ENCODE measurements at places on chromosomes 7 and 10.

DNA sequence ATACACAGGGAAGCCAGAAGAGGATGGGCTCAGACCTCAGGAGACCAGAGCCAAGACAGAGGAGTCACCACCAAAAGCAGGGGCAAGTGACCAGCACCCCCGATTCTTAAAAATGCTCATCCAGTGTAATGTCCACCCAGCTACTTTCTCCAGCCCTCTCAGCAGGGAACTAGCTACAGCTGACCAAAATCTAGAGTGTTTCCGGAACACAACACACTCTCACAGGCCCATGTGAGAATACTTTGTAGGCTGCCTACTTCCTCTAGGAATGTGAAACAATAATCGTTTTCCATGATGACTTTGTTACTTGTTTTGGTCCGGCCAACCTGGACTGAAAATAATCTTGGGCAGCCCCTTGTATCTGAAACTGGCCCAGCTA, 14.5 kb downstream of the PSAP start:
- no peak for DNase-seq

- DNase-seq: no peak
These were observed 45.4 kb downstream of the CDK6 start for GRCh38 chr7:92790992-92791391.

DNA sequence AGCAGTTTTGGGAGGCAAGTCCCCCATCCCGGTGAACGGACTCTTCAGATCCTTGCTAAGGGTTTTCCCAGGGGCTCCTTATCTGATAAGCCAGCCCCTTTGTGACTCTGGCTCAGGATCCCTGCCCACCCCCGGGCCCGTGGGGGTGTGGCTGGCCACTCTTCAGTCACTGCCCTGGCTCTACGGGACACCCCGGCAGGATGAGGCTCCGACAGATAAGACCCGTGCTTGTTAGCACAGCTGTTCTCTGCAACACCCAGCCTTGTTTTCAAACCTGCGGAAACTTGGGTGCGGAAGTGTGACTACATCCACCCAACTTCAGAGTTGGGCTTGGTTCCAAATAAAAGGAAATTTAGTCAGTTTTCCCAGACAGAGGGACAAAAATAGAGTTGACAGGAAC, 66.7 kb upstream of the PODXL start:
- DNase-seq: no peak

DNA sequence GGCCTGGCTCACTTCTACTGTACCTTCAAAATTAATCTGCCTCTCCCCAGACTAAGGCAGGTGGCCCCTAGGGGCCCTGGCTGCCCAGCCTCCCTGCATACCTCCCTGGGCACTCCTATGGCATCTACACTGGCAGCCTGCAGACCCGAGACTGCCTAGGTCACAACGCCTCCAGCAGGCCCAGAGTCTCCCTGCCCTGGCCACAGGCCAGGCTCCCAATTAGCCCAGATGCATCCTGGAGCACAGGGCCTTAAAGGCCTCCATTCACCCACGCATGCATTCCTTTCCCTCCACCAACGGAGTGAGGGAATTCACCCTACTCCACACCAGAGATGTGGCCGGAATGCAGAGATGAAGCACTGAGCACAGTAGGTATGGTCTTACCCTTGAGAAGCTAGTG, 1.9 kb downstream of the CHAT start:
- peak; percentile 11 for DNase-seq

GRCh38 chr7:120714945-120715344, 143.0 kb downstream of the TSPAN12 start:
- DNase-seq: no peak

DNA sequence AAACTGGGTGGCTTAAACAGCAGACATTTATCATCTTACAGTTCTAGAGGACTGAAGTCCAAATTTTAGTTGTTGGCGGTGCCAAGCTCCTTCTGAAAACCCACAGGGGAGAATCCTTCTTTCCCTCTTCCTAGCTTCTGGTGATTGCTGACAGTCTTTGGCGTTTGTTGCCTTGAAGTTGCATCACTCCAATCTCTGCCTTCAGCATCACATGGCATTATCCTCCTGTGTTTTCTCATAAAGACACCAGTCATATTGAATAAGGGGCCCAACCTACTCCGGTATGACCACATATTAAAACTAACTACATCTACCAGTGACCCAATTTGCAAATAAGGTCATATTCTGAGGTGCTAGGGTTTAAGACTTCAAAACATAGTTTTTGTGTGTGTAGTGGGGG, 472.1 kb upstream of the IGFBP3 start:
- DNase-seq: no peak

GRCh38 chr10:132684164-132684891, 101.6 kb downstream of the NKX6-2 start:
- DNase-seq: peak; percentile 39

- DNase-seq: no peak
These were observed 165.8 kb downstream of the CFTR start for GRCh38 chr7:117645481-117646165.

DNA sequence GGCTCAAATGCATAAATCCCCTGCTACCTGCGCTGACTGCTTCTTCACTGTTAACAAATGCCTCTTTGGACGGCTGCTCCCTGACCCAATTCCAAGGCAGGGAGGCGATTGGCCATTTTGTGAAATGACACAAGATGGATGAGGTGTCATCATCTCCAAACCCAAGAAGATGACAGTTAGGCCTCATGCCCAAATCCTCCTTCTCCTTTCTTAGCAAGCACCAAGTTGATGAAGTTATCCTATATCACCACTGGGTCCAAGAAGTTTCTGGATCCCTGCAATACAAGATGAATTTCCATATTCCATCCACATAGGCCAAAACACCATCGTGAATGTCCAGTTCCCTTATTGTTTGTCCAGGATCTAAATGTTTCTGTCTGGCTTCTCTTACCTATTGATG, 98.5 kb upstream of the RAB11FIP2 start:
- no peak for DNase-seq

DNA sequence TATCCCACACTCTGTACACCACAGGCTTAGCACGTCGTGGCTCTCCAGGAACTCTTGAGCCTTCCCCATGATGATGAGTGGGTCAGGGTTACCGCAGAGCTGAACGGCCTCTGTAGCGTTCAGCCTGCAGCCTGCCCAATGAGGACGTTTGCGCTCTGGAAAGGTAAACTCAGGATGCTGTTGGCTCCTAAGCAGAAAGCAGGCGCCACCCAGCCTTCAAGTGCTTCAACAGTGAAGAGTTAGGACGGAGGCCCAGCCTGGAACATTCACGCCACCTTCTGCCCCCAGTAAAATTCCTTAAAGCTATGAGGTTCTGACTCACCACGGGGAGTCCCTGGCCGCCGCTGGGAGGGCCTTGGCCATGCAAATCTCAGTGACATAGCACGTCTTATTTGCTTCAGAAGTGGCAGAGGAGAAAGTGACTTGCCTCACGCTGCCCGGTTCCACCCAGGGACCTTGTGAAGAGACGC, 161.5 kb upstream of the SH2B2 start:
- no peak for DNase-seq

- no peak for DNase-seq
These were observed 338.0 kb upstream of the ZMIZ1 start for GRCh38 chr10:78730754-78731153.

DNA sequence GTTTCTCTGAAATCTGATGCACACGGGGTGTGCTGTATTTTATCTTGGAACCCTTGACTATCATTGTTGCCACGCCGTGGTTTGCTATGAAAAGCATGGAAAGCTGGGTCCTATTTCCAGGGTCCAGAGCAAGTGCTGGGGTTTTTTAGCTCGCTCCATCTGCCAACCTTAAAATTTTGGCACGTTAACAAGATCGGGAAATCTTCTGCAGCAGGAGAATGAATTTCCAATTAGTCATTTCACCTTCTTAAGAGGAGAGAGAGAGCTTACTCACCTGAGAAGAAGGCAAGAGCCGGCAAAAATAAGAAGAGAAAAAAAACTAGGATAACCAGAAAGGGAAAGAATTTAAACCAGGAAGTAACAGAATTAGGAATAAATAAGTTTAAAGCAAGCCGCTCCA, 223.6 kb upstream of the CELF2 start:
- DNase-seq: no peak

DNA sequence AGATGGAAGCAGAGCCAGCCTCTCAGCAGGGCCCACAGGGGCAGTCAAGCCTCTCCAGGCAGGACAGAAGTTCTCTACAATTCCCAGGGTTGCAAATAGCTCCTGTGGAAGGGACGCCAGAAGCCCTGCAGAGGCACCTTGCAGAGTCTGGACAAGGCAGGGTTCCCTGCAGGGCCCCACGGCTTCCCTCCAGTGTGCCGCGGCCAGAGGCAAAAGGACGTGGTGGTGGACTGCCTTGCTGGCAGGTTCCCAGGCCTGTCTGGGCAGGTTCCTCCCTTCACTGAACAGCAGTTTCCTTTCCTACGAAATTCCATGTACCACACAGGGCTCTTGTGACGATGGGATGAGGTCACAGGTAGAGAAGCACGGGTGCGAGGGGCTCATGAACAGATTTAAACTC, 25.1 kb downstream of the UPP1 start:
- no peak for DNase-seq

DNA sequence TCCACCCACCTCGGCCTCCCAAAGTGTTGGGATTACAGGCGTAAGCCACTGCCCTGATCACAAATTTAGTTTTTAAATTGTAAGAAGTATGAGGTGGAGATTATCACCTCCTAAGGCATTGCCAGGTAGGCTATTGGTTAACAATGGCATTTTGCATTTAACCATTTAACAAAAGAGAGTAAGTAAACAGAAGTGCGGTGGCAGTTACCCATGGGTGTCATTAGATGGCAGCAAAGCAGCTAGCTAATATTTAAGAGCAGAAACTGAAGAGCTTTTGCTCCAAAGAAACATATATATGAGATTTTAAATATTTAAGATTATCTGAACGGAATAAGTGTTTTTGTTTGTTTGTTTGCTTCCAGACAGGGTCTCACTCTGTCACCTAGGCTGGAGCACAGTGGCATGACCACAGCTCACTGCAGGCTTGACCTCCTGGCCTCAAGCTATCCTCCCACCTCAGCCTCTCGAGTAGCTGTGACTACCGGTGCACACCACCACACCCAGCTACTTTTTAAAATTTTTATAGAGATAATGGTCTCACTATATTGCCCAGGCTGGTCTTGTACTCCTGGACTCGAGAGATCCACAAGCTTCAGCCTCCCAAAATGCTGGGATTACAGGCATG, 325.5 kb upstream of the C7orf33 start:
- DNase-seq: no peak

GRCh38 chr7:83697804-83698530, 49.0 kb upstream of the SEMA3E start:
- no peak for DNase-seq

DNA sequence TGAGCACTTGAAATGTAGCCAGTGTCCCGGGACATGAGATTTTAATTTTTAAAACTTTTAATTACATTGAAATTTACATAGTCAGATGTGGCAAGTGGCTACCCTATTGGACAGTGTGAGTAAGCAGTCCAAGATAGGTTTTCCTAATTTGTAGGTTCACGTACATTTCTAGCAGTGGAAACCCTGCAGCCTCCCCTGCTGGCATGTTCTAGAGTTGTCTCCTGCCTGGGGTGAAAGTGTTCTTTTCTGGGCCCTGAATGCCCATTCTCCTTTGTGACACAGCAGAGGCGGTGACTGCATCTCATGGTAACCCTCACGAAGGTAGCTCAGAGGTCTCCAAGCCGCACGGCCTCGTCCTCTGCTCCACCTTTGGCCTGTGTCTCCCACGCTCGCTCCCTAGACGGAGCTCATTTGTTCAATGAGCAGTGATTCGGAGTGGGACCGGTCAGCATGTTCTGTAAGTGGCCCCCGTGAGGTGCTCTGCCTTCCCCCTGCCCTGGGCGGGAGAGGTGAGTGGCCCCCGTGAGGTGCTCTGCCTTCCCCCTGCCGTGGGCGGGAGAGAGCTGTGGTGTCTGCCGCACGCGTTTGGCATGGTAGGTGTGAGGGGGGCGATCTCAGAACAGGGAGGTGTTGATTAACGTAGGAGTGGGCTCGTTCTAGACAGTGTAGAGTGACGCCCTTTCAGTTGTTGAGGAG, 18.0 kb downstream of the WDR37 start:
- no peak for DNase-seq

DNA sequence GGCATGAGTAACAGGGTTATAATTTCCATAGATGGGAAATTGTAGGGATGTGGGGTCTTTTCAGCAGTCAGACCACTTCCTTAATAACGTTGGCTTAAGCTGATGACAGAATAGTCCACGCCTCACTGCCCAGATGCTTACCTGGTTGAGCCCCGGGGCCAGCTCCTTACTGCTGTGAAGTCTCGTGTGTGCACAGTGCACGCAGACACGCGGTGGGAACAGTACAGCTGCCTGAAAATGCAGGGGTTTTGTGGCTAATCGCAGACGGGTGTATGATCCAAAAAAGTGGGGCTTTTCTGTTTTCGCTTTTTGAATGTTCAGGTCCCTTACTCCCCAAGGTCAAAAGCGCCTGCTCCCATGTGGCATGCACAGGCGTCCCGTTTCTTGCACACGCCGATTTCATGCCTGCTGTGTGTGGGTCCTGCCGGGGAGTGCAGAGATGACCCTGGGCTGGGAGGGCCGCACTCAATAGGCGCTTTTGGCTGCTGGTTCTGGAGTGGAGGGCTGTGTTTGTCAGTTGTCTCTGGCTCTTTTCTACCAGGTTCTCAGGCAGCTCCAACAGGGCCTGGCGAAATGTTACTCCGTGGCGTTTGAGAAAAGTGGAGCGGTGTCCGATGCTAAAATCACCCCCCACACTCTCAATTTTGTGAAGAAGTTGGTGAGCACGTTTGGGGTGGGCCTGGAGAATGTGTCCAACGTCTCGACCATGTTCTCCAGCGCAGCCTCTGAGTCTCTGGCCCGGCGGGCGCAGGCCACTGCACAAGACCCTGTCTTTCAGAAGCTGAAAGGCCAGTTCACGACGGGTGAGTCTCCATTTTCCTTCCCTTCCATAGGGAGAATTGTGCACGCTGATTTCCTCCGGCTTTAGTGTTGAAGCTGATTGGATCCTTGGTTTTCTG, 116.0 kb downstream of the TRRAP start:
- DNase-seq: no peak

- DNase-seq: no peak
These were observed 46.5 kb downstream of the DLD start for GRCh38 chr7:107937531-107937930.

DNA sequence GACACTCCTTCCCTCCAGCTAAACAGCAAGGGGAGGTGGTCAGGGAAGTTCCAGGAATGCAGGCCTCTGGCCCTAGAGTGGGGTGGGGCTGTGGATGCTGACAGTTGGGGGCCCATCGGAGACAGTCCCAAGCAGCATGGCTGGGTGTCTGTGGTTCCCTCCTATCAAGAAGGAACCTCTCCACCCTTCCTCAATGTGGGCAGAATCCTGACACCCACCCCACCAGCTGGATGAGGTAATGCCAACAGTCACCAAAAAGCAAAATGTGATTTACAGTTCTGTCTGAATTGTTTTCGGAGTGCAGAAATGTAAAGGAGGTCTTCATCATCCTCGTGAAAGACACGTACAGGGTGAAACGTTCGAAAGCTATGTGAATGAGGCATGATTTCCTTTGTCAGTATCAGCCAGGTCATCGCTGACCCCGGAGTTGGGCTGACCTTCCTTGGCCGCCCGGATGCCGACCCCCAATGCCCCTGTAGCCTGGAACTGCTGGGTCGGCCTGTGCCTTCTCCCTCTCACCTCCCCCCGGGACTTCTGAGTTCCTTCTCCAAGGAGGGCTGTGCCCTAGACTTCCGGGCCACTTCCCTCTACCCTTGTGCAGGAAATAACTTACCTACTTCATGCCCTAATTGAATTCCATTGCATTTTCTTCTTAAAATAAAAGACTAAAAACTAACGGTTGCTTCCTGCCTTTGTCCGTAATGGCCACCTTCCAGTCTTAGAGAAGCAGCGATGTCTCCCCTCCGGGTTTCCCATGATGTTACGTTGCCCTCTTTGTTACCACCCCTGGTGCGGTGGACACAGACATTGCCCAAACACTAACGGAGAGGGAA, 24.5 kb downstream of the FOXK1 start:
- no peak for DNase-seq

Data from activated CD4-positive, CD25-positive, alpha-beta regulatory T cell treated with anti-CD3 and anti-CD28 coated beads, Interleukin-2, amount 50 U/mL, for 72 hours (primary cell).